ENCODE measurements at places on chromosomes 6 and 20.

- no peak for DNase-seq
These were observed 106.1 kb upstream of the ADGRF4 start for GRCh38 chr6:47592131-47592840.

GRCh38 chr6:169913096-169913638 lies 161.7 kb downstream of the ERMARD start:
- DNase-seq = no peak

DNA sequence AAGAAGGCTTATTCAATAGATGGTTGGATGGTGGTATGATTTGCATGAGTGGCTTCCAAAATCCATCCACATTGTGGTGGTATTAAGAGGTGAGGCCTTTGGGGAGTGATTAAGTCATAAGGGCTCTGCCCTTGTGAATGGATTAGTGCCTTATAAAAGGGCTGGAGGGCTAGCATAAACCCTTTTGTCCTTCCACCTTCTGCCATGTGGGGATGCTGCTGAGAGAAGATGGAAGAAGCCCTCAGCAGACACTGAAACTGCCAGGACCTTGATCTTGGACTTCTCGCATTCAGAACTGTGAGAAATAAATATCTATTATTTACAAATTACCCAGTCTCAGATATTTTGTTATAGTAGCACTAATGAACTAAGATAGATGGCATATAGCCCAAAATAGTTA lies 27.8 kb upstream of the SRPK1 start:
- no peak for DNase-seq

- DNase-seq = no peak
These were observed 45.6 kb downstream of the LRRN4 start for GRCh38 chr20:6008254-6008653.

DNA sequence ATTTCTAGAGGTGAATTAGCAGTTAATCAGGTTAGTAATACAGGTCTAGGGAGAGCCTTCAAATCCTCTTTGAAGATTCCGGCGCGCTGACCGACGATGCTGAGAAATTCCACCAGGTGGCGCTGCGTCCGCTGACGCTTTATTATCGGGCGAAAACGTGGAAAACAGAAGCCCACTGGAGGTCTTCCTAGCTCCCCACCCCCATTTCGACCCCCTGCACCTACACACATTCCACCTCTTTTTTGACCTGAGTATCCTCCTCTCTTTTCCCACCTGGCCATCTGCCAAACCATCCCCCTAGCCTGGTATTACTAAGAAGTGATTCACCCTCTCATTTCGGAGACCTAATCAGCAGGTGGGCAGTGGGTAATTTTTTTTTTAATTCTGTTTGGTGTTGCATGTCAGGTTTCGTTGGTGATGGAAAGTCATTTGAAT lies 65.4 kb upstream of the RIN2 start:
- peak; percentile 43 for DNase-seq

DNA sequence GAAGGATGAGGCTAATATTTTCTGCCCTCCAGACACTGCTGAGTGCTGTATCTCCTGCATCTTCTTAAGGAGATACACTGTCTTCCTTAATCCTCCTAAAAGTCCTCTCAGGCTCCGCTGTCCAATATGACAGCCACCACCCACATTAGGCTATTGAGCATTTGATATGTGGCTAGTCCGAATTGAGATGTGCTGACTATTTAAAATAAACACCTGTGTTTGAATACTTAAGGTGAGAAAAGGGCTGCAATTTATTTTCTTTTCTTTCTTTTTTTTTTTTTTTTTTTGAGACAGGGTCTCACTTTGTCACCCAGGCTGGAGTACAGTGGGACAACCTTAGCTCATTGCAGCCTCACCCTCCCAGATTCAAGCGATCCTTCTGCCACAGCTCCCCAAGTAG lies 3.1 kb upstream of the RGL2 start:
- no peak for DNase-seq

DNA sequence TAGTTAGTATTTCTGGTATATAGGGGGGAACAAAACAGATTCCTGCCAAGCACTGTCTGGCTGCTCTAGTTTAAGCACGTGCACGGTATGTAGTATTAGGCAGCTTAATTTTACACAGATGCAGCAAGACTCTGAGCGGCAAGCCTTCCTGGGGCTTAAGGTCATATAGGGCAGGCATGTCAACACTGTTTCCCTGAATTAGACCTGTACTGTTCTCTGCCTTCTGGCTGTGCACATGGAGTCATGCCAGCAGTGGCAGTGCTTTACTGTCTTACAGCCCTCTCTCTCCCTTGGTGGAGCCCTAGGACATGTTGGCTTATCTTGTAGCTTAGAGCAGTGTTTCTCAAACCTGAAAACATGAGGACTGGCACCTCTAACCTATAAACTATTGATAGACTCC lies 56.6 kb downstream of the PHF20 start:
- DNase-seq = no peak

DNA sequence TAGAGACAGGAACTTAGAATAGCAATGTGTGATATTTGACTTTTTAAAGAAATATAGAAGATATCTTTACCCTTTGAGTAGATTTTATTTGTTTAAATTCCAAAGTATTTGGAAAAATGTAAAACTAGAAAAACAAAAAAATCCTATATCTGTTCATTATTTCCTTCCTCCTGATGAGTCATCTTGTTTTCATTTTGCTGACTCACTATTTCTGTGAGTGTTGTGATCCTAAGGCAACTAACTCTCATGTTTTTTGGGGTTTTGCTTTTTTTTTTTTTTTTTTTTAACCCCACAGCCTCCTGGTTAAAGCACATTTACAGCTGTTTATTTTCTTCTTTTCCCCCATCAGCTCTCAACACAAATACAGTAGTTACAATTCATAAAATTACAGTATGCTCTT lies 37.8 kb upstream of the THEMIS start:
- no peak for DNase-seq

- no peak for DNase-seq
These were observed 6.1 kb downstream of the UQCC2 start for GRCh38 chr6:33705268-33705885.

GRCh38 chr20:9689041-9689440 lies 149.8 kb downstream of the PAK5 start:
- DNase-seq = no peak

GRCh38 chr6:43910638-43911353 lies 140.8 kb downstream of the VEGFA start:
- DNase-seq = no peak

- DNase-seq = no peak
These were observed 212.4 kb downstream of the LY86 start for GRCh38 chr6:6801005-6801335.

GRCh38 chr6:76694795-76695194 lies 622.3 kb upstream of the IMPG1 start:
- DNase-seq = no peak

DNA sequence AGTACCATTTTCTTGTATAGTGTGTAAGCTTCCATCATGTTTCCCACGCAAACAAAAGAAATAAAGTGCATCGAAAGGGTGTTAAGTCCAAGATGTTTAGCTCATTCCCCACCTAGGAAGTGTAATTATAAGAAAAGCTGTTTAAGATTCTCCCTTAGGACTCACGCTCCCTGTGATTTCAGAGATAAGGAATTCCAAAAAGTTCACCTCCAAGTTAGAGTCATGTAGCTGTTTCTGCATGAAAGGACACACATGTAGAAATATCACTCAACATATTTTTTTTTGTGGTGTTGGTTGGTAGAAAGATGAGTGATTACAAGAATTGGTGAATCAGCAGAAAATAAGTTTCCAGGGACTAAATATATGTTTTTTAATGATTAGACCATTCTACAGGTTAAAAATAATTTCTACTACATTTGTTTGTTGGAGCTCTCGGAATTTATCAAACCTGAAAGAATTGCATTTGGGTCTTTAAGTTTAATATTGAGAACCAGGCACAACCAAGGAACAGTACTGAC lies 10.4 kb downstream of the OPN5 start:
- DNase-seq = no peak

- no peak for DNase-seq
These were observed 1.2 kb downstream of the ZFAND3 start for GRCh38 chr6:37820718-37821079.

- DNase-seq = no peak
These were observed 114.7 kb downstream of the SASH1 start for GRCh38 chr6:148457137-148457842.

DNA sequence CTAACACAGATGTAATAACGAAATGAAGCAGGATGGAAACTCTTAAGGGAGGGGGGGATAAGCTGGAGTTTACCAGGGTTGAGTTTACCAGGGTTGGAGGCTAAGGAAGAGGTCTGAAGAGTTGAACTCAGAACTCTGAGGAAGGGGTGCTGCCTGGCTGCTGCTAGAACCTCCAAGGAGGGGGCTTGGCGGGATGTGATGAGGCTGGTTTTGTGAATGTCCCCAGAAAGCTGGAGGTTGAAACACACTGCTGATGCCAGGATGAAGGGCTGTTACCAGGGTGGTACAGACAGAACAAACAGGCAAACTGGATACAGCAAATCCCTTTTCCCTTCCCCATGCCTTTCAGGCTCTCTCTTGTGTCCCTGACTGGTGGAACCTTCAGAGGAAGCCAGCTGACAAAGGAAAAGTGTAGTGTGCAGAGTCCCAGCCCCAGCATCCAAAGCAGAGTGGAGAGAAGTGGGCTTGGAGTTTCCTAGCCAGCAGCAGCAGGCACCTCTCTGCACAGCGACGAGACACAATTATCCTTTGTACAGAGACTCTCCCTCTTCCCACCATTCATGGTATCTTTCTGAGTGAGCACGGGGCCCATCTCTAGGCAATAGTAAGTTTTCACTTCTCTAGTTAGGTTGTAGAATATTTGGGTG lies 23.7 kb downstream of the UBE2V1 start:
- no peak for DNase-seq

GRCh38 chr6:90905351-90905750 lies 318.5 kb upstream of the MAP3K7 start:
- DNase-seq = no peak

DNA sequence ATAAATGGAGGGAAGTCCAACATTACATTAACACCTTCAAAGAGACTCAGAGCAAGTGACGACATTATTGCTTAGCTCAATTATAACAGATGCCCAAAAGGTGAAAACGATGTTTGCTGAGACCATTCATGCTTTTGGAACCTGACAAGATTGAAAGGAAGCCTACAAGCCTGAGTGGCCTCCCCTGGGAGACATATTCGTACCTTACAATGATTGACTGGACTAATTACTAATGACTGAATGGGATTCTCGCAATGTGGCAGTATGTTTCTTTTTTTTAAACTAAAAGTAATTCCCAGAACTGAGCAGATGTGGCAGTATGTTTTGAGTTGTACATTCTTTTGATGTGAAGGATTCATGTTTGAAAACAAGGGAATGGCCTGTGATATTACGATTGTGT lies 49.9 kb downstream of the VEGFA start:
- no peak for DNase-seq

- DNase-seq = no peak
These were observed 3.0 kb upstream of the LAMA4 start for GRCh38 chr6:112257178-112257855.

- no peak for DNase-seq
These were observed 72.6 kb upstream of the DUSP22 start for GRCh38 chr6:219641-220198.

- no peak for DNase-seq
These were observed 345.9 kb downstream of the ARHGAP18 start for GRCh38 chr6:129364037-129364436.

- no peak for DNase-seq
These were observed 86.9 kb downstream of the CD109 start for GRCh38 chr6:73782911-73783310.

DNA sequence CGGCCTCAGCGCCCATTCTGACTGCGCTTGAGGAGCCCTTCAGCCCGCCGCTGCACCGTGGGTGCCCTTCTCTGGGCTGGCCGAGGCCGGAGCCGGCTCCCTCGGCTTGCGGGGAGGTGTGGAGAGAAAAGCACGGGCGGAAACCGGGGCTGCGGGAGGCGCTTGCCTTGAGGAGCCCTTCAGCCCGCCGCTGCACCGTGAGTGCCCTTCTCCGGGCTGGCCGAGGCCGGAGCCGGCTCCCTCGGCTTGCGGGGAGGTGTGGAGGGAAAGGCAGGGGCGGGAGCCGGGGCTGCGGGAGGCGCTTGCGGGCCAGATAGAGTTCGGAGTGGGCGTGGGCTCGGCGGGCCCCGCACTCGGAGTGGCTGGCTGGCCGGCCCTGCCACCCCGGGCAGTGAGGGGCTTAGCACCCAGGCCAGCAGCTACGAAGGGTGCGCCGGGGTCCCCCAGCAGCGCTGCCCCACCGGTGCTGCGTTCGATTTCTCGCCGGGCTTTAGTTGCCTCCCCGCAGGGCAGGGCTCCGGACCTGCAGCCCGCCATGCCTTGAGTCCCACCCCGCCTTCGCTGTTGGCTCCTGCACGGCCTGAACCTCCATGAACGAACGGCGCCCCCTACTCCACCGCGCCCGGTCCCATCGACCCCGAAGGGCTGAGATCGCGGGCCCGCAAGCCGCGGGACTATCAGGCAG lies 45.7 kb upstream of the MCUR1 start:
- no peak for DNase-seq

DNA sequence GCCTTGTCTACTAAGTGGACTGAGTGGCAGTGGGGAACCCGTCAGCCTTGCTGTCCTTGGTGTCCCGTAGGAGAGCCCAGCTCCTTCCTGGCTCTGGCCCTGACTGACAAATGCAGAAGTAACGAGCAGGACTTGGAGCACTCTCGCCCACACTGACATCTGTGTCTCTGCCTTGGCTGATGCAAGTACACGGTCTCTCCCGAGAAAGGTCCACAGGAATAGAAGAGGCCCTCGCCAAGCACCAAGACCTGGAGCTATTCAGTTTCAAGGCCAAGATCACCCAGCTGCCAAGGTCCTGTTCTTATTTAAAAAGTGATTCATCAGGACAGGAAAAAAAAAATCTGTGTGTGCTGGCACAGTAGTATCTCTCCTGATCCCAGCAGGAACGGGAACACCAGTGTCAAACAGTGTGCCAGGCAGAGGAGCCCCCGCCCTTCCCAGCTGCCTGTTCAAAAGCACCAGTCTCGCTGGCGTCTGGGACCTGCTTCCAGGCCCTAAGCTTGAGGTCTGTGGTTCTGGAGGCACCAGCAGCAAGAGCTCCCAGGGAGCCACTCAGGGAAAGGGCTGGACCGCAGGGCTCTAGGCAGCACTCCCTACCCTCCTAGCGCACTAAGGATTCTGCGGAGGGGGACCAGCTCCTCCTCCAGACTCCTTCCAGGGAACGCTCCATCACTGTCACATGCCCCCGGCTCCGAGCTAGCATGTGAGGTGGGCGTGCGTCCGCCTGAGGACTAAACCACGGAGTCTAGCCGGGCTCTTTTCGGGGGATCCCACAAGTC lies 376.9 kb downstream of the RNGTT start:
- no peak for DNase-seq

DNA sequence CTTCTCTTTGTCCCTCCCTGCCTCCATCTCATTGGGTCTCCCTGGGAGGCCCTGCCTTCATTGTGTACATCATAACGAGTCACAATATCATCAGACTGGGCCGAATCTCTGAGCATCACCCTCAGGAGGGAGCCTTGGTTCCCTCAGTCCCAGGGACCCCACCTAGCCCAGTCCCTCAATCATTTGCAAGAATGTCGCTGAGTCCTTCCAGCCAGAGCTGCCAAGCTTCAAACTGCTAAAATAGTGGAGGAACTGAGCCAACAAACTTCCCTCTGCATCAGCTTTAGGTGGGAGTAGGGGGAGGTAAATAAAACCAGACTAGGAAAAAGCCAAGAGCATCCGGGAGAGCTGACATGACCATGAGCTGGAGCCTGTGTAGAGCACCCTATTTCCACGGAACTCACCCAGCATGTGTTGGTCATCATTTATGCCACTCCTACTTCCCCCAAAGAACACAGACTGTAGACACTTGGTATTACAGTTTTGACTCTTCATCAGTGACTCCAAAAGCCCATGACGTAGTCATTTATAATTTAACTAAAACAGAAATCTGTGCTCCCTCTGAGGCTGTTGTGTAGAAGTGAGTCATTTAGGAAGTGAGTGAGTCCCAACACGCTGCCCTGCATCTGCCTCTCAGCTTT lies 28.8 kb upstream of the IL17A start:
- DNase-seq = no peak
